Panc1 (cell line): ENCODE measurements at places on chromosomes 2 and 18. TPM values are rescaled to one million over a fixed set of nuclear protein-coding genes. Genes with fewer than 3 reads are reported as not detected.

GRCh38 chr2:220966636-220967035, 605.5 kb downstream of the EPHA4 start:
- no peak overlapping the region for H3K4me3 ChIP-seq
- no peak overlapping the region for H3K27ac ChIP-seq
- no peaks in the 10 kb centered on the region for H3K36me3 ChIP-seq

- H3K36me3 ChIP-seq: no peaks in the 10 kb centered on the region
- peaks cover 5% of the 10 kb centered on the region; the same call in 1 of the 2 replicates for H3K27me3 ChIP-seq
- H3K27ac ChIP-seq: no peak overlapping the region
- no peaks in the 10 kb centered on the region for H3K4me1 ChIP-seq
- no peak overlapping the region for H3K4me3 ChIP-seq
These were observed 36.8 kb downstream of the ADAM23 start for GRCh38 chr2:206480161-206480560.

- no peak overlapping the region for H3K4me3 ChIP-seq
- no peak overlapping the region for H3K27ac ChIP-seq
- H3K4me1 ChIP-seq: no peaks in the 10 kb centered on the region
- H3K27me3 ChIP-seq: no peaks in the 10 kb centered on the region
- H3K36me3 ChIP-seq: no peaks in the 10 kb centered on the region
These were observed 525.0 kb downstream of the SLC4A3 start for GRCh38 chr2:220152281-220152935.

The TSN gene
- total RNA-seq: 96.0 TPM
